ENCODE measurements at places on chromosomes 5 and 9.

DNA sequence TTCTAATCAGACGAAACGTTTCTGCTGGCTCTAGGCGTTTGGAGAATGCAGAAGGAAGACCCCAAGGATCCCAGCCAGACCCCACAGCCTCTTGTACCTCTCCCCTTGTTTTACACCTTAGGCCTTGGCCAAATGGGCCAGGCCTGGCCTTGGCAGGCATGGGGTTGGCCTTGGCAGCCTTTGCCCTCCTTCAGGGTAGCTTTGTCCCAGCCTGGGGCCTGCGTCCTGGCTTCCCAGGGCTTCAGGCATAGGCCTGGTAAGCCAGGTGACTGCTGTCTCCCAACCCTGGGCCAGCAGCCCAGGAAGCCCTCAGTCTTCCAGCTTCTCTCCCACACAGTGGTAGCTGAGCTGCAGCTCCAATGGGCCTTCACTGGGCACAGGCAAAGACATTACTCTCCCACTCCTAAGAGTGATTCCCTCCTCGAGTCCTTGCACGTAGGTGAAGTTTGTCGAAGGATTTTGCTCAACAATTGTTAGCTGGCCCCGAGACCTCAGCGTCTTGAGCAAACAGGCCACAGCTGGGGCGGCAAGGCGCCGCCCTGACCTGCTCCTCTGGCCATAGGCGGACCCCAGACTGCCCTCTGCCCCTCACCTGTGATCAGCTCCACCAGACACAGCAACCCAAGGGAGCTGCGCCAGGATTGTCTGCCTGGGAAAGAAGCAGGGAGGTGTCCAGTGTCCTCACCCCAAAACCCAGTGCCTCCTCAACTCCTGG is 1.1 kb upstream of the PITX1 start:
- H3K27ac ChIP-seq = no peak overlapping the region
- no peak for DNase-seq
- no peaks in the 10 kb centered on the region for H3K4me1 ChIP-seq
- peaks cover 52% of the 10 kb centered on the region for H3K27me3 ChIP-seq

DNA sequence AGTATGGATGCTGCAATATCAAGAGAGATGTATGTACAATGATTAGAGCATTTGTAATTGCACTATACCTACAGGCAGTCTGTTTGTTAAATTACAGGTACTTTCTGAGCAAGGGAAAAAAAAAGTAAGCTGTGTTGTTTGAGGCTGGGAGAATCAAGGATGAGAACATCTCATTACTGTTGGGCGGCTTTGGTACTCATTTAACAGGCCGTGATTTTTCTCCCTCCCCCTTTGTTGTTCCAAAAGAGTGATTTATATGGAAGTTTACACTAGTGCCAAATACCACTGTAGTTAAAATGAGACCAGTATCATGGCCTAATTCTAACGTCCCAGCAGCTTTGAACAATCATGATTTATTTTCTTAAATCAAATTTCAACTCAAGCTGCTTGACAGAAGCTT is 71.2 kb upstream of the GNA14 start:
- no peaks in the 10 kb centered on the region for H3K36me3 ChIP-seq
- no peak overlapping the region for H3K27ac ChIP-seq
- H3K27me3 ChIP-seq = no peaks in the 10 kb centered on the region
- DNase-seq = no peak
- H3K4me3 ChIP-seq = no peak overlapping the region

- H3K4me1 ChIP-seq = no peaks in the 10 kb centered on the region
- no peak for DNase-seq
- no peaks in the 10 kb centered on the region for H3K27me3 ChIP-seq
- H3K27ac ChIP-seq = no peak overlapping the region
- H3K36me3 ChIP-seq = no peaks in the 10 kb centered on the region
Measured at GRCh38 chr5:153367466-153367865, 123.0 kb upstream of the GRIA1 start.

DNA sequence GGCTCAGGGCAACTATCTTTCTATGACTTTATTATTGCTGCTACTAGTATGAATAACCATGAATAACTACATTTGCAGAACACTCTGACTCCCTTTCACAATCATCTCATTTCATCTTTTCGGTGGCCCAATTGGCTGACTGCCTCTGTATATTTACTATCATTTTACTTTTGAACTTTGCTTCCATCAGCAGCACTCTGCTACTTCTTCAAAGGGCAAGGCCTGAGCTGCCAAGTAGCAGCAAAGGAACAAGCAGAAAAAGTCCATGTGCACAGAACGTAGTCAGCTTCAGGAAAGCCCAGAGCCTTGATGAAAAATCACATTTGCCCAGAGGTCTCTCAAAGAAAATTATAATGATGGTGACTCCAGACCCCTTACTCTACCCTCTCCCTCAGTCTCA is 214.5 kb upstream of the PUM3 start:
- H3K36me3 ChIP-seq = no peaks in the 10 kb centered on the region
- no peak overlapping the region for H3K4me3 ChIP-seq
- no peak overlapping the region for H3K27ac ChIP-seq
- H3K27me3 ChIP-seq = no peaks in the 10 kb centered on the region

DNA sequence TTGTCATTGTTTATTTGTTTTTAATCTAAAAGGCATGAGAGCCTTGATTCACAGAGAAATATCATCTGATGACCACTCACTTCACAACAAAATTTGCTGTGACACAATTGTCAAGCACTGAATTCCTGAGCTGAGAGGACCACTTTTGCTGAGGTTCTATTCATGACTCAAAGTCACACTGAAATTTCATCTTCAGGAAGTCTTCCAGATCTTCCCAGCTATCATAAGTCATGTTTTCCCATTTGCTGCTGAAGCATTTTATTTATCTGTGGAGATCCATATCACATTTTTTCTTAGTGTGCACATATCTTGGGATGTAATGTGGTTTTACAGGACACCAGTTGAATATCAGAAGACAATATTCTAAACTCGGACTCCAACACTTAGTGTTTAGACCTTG is 255.1 kb upstream of the TRIM32 start:
- H3K4me3 ChIP-seq = no peak overlapping the region
- no peaks in the 10 kb centered on the region for H3K4me1 ChIP-seq
- H3K36me3 ChIP-seq = no peaks in the 10 kb centered on the region
- DNase-seq = no peak
- H3K27ac ChIP-seq = no peak overlapping the region

- H3K4me1 ChIP-seq = no peaks in the 10 kb centered on the region
- no peak for DNase-seq
- H3K4me3 ChIP-seq = no peak overlapping the region
- H3K27ac ChIP-seq = no peak overlapping the region
Measured at GRCh38 chr5:16978296-16978695, 42.2 kb upstream of the MYO10 start.

DNA sequence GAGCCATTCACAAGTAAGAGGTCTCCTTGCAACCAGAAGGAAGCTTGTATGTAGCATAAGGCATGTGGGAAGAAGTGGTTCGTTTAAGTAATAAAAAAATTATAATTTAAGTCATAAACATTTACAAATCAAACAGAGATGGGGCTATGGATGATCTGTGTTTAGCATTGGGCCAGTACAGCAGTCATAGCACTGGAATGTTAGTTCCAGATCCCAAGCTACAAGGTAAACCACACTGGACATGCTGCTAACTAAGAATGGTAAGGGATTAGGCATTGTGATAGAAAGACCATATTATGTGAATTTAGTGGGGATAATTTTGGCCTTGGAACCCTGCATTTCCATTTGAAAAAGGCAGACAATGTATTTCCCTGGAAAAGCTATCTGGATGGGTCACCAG is 170.4 kb upstream of the KCNN2 start:
- no peaks in the 10 kb centered on the region for H3K4me1 ChIP-seq
- DNase-seq = no peak
- H3K27ac ChIP-seq = no peak overlapping the region
- H3K27me3 ChIP-seq = no peaks in the 10 kb centered on the region

- H3K36me3 ChIP-seq = no peaks in the 10 kb centered on the region
- no peaks in the 10 kb centered on the region for H3K27me3 ChIP-seq
- peaks cover 5% of the 10 kb centered on the region for H3K4me1 ChIP-seq
Measured at GRCh38 chr9:115117999-115118878, at the start of gene TNC. TSS of gene TNC (minus strand) at chr9:115118157. CDS start at chr9:115091018, 27,139 bp downstream.

- no peak overlapping the region for H3K27ac ChIP-seq
- H3K36me3 ChIP-seq = no peaks in the 10 kb centered on the region
- no peaks in the 10 kb centered on the region for H3K4me1 ChIP-seq
- no peak for DNase-seq
- H3K27me3 ChIP-seq = no peaks in the 10 kb centered on the region
- no peak overlapping the region for H3K4me3 ChIP-seq
Measured at GRCh38 chr9:113436728-113437515, 26.4 kb downstream of the C9orf43 start.

DNA sequence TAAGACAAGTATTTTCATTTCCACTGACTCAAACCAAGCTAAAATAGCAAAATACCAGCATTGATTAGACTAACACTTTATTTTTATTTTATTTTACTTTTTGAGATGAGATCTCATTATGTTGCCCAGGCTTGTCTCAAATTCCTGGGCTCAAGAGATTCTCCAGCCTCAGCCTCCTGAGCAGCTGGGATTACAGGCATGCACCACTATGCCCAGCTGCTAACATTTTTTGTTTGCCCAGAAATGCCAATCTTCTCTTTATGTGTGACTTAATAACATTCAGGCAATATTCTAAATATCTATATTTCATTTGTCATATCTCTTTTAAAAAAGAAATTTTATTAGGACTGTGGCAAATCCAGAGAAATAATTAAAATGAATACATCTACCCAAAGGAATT is 55.0 kb downstream of the OXCT1 start:
- no peaks in the 10 kb centered on the region for H3K27me3 ChIP-seq
- H3K4me3 ChIP-seq = no peak overlapping the region
- no peaks in the 10 kb centered on the region for H3K4me1 ChIP-seq
- DNase-seq = no peak
- H3K27ac ChIP-seq = no peak overlapping the region

GRCh38 chr9:78127279-78128225 is 95.9 kb upstream of the GNAQ start:
- no peak overlapping the region for H3K4me3 ChIP-seq
- H3K27me3 ChIP-seq = no peaks in the 10 kb centered on the region
- no peak overlapping the region for H3K27ac ChIP-seq
- no peak for DNase-seq
- no peaks in the 10 kb centered on the region for H3K4me1 ChIP-seq

DNA sequence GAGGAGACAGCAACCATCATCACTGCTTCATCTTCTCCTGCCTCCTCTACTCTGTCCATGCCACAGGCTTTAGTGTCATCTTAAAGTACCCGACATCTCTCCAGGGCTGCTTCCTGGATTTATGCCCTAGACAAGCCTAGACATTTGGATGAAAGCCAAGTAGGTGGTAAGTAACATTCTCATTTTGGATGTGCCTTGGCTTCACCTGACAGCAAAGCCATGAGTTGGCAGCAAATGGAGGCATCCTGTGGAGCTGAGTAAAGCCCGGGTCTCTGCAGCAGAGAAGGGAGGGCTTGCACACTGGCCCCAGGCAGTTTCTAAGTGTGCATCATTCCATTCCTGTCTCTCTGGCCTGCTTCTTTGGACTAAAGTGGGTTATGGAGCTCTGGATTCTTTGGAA is 299.1 kb downstream of the DMAC1 start:
- H3K27ac ChIP-seq = no peak overlapping the region
- no peaks in the 10 kb centered on the region for H3K36me3 ChIP-seq
- DNase-seq = no peak
- H3K4me1 ChIP-seq = no peaks in the 10 kb centered on the region
- no peaks in the 10 kb centered on the region for H3K27me3 ChIP-seq
- no peak overlapping the region for H3K4me3 ChIP-seq

GRCh38 chr9:125755340-125755739 is 8.2 kb downstream of the PBX3 start:
- H3K27me3 ChIP-seq = no peaks in the 10 kb centered on the region
- peak; percentile 50 for DNase-seq
- H3K4me3 ChIP-seq = no peak overlapping the region
- peaks cover 4% of the 10 kb centered on the region for H3K4me1 ChIP-seq

- no peaks in the 10 kb centered on the region for H3K36me3 ChIP-seq
- H3K27me3 ChIP-seq = peaks cover 4% of the 10 kb centered on the region
- no peaks in the 10 kb centered on the region for H3K4me1 ChIP-seq
- DNase-seq = peak; percentile 74
- no peak overlapping the region for H3K27ac ChIP-seq
- peak overlapping the region; percentile 43 for H3K4me3 ChIP-seq
Measured at GRCh38 chr5:179343719-179344430, 1.4 kb downstream of the ADAMTS2 start.

DNA sequence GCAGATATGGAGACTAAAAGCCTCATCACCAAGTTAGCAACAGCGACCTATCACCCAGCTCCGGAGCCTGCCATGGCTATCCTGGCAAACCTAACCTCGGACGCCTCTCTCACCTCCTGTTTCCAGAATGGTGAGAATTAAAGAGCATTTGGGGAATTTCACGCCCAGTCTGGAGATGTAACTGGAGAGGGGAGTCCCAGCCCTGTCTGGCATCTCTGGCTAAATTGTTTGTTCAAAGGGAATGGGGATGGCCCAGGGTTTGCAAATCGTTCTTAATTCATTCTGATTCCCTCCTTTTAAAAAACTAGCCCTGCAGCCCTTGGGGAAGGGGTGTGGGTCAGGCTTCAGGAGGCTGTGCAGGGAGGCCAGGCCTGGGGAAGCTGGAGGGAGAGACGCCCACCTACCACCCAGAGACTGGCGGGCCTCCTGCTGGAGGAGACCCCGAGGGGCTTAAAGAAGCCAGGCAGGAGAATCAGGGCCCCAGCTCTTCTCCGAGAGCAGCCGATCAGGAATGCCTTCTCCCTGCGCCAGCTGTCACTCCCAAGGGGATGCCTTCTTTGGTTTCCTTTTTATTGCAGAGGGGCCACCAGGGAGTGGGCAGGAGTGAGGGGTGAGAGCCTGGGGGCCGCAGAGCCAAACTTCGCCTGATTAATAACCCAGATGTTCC is 964 bp upstream of the COL5A1 start:
- H3K4me1 ChIP-seq = peaks cover 20% of the 10 kb centered on the region
- H3K27me3 ChIP-seq = no peaks in the 10 kb centered on the region
- H3K4me3 ChIP-seq = peak overlapping the region; percentile 13
- peak overlapping the region; percentile 91 for H3K27ac ChIP-seq

DNA sequence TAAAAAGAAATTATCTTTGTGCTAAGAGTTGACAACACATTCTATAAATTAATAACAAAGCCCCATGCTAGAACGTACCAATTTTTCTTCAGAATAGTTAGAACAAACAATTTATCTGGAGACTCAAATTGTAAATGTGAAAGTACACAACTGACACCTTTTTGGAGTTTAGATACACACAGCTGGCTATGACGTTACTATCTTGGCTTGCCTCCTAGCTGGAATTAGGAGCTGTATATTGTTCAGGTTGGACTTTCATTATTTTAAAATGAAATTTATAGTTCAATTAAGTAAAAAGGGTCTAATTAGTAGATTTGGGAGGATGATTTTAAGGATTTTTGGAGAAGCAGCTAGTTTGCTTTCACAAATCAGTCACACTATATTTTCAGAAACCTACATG is 393.9 kb upstream of the RIOK2 start:
- H3K4me3 ChIP-seq = no peak overlapping the region
- no peaks in the 10 kb centered on the region for H3K27me3 ChIP-seq
- H3K4me1 ChIP-seq = no peaks in the 10 kb centered on the region
- no peak overlapping the region for H3K27ac ChIP-seq
- DNase-seq = no peak
